Spinal cord (tissue), 10 donors: ENCODE measurements at places on chromosomes 11 and 22. TPM values are rescaled to one million over a fixed set of nuclear protein-coding genes. Genes with fewer than 3 reads are reported as not detected.

NXPE4 gene
- 0.12 TPM for polyA plus RNA-seq

C22orf31 gene
- not detected for polyA plus RNA-seq

PTGDR2 gene
- 3.8 TPM for polyA plus RNA-seq

BAD gene
- polyA plus RNA-seq = 97.7 TPM

MMP12 gene
- 0.09 TPM for polyA plus RNA-seq

ANGPTL5 gene
- 0.86 TPM for polyA plus RNA-seq

CEP57 gene
- 63.3 TPM for polyA plus RNA-seq

VSIG2 gene
- 1.2 TPM for polyA plus RNA-seq

PKNOX2 gene
- 39.0 TPM for polyA plus RNA-seq

BARX2 gene
- 0.39 TPM for polyA plus RNA-seq

TPBGL gene
- polyA plus RNA-seq = 2.9 TPM

RIMBP3C gene
- polyA plus RNA-seq = 0.70 TPM

SCN4B gene
- 31.2 TPM for polyA plus RNA-seq

KCTD14 gene
- 3.2 TPM for polyA plus RNA-seq

RIMBP3B gene
- polyA plus RNA-seq = not detected

DNAJB7 gene
- polyA plus RNA-seq = 1.2 TPM

APOA5 gene
- not detected for polyA plus RNA-seq

TEX54 gene
- polyA plus RNA-seq = not detected

CDC42EP1 gene
- polyA plus RNA-seq = 39.6 TPM

RHOD gene
- polyA plus RNA-seq = 4.3 TPM

NRGN gene
- polyA plus RNA-seq = 33.3 TPM

P2RY6 gene
- 0.96 TPM for polyA plus RNA-seq

SLC35E4 gene
- 8.3 TPM for polyA plus RNA-seq
